ENCODE measurements at places on chromosomes 1 and 21. TPM values are rescaled to one million over a fixed set of nuclear protein-coding genes. Genes with fewer than 3 reads are reported as not detected.

GRCh38 chr1:190138266-190138665 lies 339.4 kb downstream of the BRINP3 start:
- no peak for DNase-seq
- no peak overlapping the region for H3K4me3 ChIP-seq
- no peak overlapping the region for H3K27ac ChIP-seq
- no peaks in the 10 kb centered on the region for H3K36me3 ChIP-seq
- 0 out of 2 replicates have a peak, but pooled peaks cover 2% of the 10 kb centered on the region for H3K4me1 ChIP-seq
- no peaks in the 10 kb centered on the region for H3K27me3 ChIP-seq

CRB1 gene
- not detected for total RNA-seq

DNA sequence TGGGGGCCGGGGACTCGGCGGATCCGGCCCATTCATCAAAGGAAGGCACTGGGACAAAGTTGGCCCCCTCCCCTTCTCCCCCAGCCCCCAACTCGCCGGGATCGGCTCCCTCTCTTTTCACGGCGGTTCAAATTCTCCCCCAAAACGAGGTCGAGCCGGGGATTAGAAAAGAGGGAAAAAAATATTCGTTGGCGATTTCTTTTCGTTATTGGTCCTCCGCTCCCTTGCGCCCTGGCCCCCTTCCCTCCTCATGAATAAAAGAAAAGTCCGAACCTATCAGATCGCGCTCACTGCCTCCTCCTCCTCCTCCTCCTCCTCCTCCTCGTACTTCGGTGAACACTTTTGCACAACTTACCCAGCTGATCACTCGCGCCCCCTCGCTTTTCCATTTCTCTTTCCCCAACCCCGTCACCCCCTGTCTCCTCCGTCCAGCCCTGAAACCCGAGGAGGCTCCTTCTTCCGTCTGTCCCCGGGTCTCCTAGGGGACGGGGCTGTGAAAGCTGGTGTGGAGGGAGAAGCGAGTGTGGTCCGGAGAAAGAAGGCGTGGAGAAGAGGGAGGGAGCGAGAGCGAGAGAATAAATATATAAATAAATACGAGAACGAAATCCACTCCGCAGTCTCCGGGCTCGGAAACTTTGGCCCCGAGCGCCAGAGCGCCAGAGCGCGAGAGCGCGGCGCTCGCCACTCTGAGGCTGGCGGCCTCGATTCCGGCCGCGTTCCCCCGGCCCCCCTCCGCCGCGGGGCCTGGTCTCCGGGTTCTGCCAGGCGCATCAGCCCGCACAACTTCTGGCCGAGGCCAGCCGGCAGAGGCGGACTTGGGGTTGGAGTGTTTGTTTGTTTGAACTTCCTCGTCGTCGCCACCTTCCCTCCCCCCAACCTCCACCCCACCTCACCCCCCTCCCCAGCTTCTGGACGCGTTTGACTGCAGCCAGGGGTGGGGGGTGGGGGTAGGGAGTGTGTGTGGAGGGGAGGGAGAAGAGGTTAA lies at the start of gene PAX7:
PAX7 (plus strand) TSS at position 336 of the 985 bp plus-strand sequence. CDS start 758 bp downstream, outside the sequence.
- DNase-seq = peak; percentile 93
- no peaks in the 10 kb centered on the region for H3K36me3 ChIP-seq
- H3K4me3 ChIP-seq = peak within 1 kb of the TSS; percentile 89
- H3K4me1 ChIP-seq = peaks cover 3% of the 10 kb centered on the region
- no peak within 1 kb of the TSS for H3K27ac ChIP-seq

DNA sequence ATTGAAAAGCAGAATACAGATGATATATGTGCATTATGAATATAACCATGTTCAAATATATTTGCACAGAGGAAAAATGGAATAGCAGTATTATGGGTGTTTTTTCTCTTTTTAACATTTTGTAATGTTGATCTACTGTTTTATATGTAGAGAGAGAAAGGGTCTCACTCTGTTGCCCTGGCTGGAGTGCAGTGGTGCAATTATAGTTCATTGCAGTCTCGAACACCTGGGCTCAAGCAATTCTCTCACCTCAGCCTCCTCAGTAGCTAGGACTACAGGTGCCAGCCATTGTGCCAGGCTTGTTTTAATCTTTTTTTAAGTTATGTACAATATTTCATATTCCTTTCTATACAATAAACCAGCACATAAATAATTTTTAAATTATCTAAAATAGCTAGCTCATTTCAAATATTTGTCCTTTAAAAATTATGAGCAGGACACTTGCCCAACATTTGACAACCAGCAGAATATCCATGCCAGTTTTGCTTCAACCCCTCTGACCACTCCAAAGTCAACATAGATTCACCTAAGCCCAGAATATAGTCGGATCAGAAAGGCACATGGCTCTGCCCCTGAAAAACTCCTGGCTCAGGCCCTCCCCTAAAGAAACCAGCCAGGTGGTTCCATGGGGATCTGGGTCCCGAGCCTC lies 29.8 kb downstream of the ZNF281 start:
- H3K36me3 ChIP-seq = no peaks in the 10 kb centered on the region
- no peak for DNase-seq
- H3K4me3 ChIP-seq = no peak overlapping the region
- H3K27me3 ChIP-seq = no peaks in the 10 kb centered on the region
- peaks cover 4% of the 10 kb centered on the region for H3K4me1 ChIP-seq
- H3K27ac ChIP-seq = no peak overlapping the region

DNA sequence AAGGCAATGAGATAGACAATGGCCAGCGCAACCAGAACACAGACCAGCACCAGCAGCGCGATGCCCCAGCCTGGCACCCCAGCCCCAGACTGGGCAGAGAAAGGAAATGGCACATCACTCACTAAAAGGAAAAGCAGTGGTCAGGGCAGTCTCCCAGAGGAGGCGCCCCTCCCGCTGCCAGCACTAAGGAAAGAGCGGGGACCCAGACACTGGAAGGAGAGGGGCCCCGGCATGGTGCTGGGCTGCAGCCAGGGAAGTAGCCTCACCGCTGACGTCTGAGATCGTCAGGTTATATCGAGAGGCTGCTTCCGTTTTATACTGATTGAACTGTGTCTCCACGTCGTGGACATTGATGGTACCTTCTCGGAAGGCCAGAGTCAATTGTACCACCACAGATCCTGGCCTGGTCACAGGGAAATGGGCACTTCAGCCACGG lies 13.8 kb downstream of the TRIM46 start:
- H3K36me3 ChIP-seq = peaks cover 3% of the 10 kb centered on the region
- no peaks in the 10 kb centered on the region for H3K27me3 ChIP-seq
- DNase-seq = no peak
- peaks cover 3% of the 10 kb centered on the region for H3K4me1 ChIP-seq
- H3K27ac ChIP-seq = no peak overlapping the region

- no peaks in the 10 kb centered on the region for H3K4me1 ChIP-seq
- no peak overlapping the region for H3K27ac ChIP-seq
- DNase-seq = no peak
- no peaks in the 10 kb centered on the region for H3K27me3 ChIP-seq
- no peak overlapping the region for H3K4me3 ChIP-seq
Measured at GRCh38 chr1:61978796-61979195, 215.9 kb upstream of the L1TD1 start.

DNA sequence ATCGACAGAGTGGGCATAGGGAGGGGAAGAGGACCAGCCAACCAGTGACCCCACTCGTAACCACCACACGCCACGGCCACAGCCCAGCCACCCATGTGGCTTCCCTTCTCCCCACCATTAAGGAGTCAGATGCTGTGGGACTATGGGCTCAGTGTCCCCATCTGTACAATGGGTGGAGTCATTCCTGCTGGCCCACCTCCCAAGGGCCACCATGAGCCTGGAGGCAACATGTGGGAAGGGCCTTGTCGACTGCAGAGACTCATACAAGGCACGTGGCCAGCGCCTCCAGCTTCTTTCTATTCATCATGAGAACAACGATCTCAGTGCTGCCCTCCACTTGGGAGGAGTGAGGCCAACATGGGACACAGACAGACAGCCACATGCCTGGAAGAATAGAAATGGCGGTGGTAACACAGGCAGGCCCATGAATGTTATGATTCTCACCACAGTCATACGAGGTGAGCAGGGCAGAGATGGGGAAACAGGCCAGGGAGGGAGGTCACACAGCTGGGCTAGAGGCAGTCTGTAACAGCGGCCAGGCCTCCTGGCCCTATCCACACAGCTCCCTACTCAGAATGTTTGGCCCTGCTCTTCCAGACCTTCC lies 16.1 kb downstream of the LRP8 start:
- H3K27me3 ChIP-seq = no peaks in the 10 kb centered on the region
- no peak overlapping the region for H3K4me3 ChIP-seq
- no peak for DNase-seq
- H3K27ac ChIP-seq = no peak overlapping the region
- no peaks in the 10 kb centered on the region for H3K4me1 ChIP-seq

DNA sequence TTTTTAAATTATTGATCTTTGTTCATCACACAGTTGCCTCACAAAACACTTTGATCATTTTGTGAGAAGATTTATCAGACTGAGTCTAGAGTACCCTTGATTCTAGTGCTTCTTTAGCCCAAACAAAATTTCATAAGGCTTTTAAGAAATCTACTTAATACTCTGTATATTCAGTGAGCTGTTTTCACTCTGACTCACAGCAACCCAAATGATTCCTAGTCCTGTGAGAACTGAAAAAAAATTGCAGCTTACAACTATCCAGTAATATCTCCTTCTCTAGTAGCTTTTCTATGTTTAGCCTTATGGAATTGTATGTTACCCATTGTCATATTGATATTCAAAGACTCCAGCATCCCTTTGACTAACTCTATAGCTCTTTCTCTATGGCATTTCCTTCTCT lies 915.6 kb downstream of the AMY1C start:
- H3K4me1 ChIP-seq = no peaks in the 10 kb centered on the region
- no peak for DNase-seq
- H3K27ac ChIP-seq = no peak overlapping the region
- H3K27me3 ChIP-seq = no peaks in the 10 kb centered on the region
- no peak overlapping the region for H3K4me3 ChIP-seq
- H3K36me3 ChIP-seq = peaks cover 4% of the 10 kb centered on the region

- DNase-seq = no peak
- H3K4me3 ChIP-seq = no peak overlapping the region
- no peak overlapping the region for H3K27ac ChIP-seq
- H3K36me3 ChIP-seq = no peaks in the 10 kb centered on the region
- no peaks in the 10 kb centered on the region for H3K27me3 ChIP-seq
- H3K4me1 ChIP-seq = no peaks in the 10 kb centered on the region
Measured at GRCh38 chr1:94633051-94633450, 91.5 kb upstream of the F3 start.

SLC9C2 gene
- not detected for total RNA-seq
